ENCODE measurements at places on chromosomes 1 and 21.
A peak's percentile ranks its signal among the peaks of the same experiment; 100 is the strongest.

- DNase-seq: peak; percentile 35
Measured at GRCh38 chr21:21003701-21004100, 5.5 kb downstream of the NCAM2 start.

DNA sequence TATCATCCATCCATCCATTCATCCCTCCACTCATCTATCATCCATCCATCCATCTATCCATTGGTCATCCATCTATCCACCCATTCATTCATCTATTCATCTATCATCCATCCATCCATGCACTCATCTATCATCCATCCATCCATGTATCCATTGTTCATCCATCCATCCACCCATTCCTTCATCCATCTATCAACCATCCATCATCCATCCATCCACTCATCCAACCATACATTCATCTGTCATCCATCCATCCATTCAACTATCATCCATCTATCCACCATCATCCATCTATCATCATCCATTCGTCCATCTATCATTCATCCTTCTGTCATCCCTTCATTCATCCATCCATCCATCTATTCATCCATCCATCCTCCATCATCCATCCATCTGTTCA lies 61.1 kb downstream of the UMODL1 start:
- no peak for DNase-seq

DNA sequence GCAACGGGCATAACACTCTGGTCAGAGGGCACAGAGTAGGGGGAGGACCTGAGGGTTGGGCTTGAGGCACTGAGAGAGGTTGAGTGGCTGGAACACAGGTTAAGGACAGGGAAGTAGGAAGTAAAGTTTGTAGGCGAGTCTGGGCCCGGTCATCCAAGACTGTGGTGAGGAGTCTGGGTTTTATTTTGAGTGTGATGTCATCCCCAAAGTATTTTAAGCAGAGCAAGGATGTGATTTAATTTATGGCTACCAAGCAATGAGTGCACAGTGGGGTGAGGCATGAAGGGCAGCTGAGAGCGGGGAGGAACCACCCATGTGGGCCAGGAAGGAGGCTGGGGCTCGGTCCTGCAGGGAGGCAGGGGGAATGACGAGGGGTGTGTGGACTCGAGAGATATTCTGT lies 11.2 kb upstream of the VWA5B1 start:
- DNase-seq: no peak

DNA sequence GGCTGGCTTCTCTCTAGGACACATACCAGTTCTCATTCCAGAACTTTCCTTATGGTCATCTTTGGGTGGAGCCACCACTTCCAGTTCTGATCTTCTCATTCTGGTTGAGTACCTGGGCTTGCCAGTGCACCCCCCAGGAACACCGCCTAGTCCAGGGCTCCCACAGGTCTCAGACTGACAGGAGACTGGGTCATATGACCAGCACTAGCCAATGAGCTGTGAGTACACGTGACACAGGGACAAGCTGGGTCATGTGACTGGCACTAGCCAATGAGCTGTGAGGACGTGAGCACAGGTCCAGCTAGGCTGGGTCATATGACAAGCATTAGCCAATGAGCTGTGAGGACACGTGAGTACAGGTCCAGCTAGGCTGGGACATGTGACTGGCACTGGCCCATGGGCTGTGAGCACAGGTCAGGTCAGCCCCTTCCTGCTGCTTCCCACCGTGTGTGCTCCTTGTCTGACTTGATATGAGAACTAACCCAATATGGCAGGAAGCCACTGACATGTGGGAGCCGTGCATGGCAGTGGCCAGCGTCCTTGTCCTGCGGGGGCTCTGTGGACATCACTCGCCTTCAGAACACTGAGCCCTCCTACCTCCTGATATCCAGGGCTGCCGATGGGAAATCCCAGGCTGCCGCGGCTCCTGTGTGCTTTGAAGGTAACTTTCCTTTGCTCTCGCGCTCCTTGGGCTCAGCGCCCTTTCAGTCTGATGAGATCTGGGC lies 22.7 kb downstream of the KRTAP10-1 start:
- DNase-seq: no peak

GRCh38 chr1:81410351-81410750 lies 390.4 kb upstream of the ADGRL2 start:
- no peak for DNase-seq

GRCh38 chr21:31659286-31659535 lies 282 bp upstream of the SOD1 start:
- no peak for DNase-seq
